ENCODE measurements at places on chromosomes 6 and 20.

GRCh38 chr6:11367638-11368199 is 135.3 kb upstream of the NEDD9 start:
- no peak for DNase-seq

DNA sequence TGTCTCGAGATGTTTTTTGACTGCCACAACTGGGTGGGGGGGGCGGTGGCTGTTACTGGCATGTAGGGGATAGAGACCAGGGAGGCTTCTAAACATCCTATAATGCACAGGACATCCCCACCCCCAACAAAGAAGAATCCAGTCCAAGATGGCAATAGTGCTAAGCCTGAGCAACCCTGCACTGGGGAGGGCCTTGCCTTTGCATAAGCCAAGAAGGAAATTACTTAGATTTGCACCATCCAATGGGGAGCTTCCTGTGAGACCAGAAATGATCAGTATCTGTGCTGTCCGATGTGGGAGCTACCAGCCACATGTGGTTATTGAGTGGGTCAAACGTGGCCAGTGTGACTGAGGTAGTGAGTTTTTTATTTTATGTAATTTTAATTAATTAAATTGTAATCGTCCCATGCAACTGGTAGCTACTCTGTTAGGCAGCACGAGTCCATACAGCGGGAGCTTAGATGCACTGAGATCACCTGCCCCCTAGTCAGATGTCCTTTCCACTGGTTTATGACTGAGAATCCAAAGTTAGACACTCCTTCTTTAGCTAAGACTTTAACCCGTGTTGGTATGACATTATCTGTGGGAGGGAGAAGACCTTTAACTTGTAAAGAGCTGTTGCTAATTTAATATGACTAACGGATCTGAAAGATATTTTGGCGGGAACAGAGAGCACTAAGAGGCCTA is 97.4 kb upstream of the NEDD9 start:
- no peak for DNase-seq

GRCh38 chr20:24993337-24994185 is 1.0 kb upstream of the APMAP start:
- DNase-seq: no peak

DNA sequence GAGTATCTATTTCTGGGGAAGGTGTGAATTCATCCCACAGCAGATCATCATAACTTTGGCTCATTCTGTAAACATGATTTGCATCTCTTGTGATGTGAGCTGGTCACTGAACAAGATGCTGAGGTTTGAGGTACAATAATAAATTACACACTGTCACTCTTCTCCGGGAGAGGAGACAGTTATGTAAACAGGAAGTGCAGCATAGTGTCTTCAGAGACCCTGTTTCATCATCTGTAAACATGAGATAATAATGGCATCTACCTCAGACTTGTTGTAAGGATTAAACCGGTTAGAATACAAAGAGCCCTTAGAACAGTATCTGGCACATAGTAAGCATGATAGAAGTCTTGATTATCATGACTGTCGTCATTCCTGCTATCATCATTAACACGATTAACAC is 125.2 kb downstream of the TBC1D7 start:
- DNase-seq: no peak

- DNase-seq: no peak
Observed at GRCh38 chr20:11260611-11261010, 586.8 kb upstream of the JAG1 start.

DNA sequence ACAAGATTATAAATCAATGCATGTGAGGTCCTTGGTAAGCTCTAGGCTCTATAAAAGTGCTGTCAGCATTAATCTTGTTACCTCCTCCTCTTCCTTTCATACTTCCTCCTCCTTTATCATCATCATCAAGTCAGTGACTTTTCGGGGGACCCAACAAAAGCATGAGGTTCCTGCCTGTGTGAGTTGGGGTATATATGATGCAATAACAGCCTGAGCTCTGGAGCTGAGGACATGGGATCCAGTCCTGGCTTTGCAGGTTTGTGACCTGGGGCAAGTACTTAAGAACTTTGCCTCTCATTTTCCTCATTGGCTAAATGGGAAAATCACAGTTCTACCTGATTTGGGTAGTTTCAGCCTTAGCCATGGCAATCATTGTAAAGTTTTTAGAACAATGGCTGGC is 7.1 kb upstream of the PHACTR3 start:
- no peak for DNase-seq
